ENCODE measurements at places on chromosomes 4 and X.

DNA sequence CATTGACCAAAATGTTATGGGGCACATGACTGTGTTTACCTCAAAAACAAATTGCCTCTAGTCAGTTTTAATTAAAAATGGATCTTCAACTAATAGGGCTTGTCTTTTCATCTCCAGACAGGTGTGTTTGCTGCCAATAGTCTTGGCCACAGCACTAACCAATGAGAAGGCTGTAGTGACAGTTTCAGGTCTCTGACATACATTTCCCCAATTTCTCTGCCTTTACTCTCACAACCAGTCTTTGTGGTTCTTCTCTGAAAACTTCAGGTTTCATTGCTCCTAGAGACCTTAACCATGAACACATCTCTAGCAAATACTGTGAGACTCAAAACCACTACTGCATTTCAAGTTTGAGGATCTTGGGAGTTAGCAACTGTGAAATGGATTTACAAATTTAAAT lies 3.5 kb upstream of the EDNRA start:
- no peak for DNase-seq

DNA sequence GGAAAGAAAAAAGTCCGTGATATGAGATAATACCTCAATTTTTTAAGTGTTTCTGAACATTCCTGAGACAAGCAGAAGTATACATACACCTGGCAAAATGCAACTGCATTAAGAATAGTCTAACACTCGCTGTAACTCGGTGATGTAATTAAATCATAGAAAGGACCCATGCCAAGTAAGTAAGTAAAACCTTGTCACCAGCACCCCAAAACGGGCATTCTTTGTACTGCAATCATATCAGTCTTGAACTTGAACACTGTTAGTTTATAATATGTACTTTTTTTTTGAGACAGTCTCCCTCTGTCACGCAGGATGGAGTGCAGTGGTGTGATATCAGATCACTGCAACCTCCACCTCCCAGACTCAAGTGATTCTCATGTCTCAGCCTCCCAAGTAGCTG lies 47.4 kb downstream of the SMIM14 start:
- no peak for DNase-seq

DNA sequence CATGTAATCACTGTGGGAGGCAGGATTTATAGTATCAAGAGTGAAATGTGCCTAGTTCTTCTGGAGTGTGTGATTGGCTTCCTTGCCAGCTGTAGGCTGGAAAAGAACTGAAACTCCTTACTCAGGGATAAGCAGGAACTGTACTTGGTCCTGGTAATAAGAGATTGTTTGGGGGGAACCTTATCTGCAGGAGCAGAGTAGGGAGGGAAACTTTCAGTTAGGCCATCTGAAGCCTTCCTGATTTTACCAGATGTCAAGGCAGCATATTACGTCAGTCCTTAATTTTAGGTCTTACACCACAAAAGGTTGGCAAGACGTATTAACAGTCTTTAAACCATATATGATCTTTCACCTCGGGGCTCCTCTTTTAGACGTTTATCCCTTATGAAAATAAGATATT lies 231.5 kb upstream of the FMR1 start:
- DNase-seq, result no peak

DNA sequence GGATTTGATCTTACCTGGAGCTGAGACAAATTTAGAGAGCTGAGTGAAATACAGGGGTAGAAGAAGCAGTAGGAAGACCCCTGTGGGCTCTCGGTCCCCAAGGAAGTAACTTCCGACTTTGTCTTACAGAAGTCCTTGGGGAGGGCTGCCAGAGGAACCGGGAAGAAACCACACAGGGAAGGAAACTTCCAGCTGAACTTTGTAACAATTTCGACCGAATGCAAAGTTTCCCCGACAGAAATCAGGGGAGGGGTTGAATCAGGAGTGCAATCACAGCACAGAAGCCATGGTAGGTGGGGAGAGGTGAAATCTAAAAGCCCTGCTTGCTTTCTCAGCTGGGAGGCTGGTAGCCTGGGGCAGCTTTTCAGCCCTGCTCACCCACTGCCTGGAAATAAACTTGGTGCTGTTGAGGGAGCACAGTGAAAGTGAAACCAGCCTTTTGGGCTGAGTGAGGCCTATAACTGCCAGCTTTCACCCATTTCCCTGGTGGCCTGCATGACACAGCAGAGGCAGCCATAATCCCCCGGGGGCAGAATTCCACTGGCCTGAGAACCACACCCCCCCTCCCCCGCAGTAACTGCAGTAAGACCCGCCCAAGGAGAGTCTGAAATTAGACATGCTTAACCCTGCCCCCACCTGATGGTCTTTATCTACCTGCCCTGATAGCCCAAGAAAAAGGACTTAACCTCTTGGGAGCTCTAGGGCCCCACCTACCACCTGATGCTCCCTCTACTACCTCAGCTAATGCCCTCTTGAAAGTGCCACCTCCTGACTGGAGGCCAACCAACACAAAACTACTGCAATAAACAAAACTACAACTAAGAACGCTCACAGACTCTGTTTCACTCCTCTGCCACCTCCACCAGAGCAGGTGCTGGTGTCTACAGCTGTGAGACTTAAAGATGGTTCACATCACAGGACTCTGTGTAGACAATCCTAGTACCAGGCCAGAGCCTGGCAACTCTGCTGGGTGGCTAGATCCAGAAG lies 248.2 kb downstream of the PARM1 start:
- DNase-seq, result no peak

DNA sequence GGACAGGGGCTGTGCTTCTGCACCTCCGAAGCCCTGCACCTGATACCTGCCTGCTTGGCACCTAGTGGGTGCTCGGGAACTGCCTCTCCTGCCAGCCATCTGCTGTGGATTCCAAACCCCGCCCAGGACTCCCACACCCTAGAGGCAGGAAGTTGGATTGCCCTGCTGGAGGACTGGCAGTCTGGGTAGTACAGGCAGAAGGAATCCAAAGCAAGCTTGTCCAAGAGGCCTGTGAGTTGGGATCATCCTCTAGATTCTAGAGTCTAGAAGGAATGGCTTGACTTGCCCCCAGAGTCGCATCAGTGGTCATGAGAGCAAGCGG lies 64.6 kb upstream of the MTM1 start:
- no peak for DNase-seq

GRCh38 chr4:187436251-187436650 lies 559.3 kb upstream of the ZFP42 start:
- DNase-seq, result no peak

- no peak for DNase-seq
Observed at GRCh38 chrX:39361736-39362135, 560.5 kb downstream of the MID1IP1 start.

- no peak for DNase-seq
Observed at GRCh38 chr4:21769404-21770147, 179.0 kb downstream of the KCNIP4 start.

DNA sequence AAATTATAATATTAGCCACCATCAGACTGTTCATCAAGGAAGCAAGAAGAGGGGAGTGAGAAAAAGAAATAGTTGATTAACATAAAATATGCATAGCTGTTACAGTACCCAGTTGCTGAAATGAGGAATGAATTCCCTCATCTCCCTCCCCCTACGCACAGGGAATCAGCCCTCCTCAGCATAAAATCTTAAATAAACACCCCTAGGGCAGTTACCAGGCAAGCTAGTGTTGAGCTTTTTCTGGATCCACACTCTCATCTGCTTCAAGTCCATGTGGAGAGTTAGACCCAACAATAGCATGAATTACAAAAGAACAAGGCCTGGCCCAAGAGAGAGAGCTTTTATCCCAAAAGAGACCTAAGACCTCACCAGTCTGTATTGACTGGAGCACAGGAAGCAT lies 19.0 kb upstream of the SYTL4 start:
- DNase-seq, result no peak

DNA sequence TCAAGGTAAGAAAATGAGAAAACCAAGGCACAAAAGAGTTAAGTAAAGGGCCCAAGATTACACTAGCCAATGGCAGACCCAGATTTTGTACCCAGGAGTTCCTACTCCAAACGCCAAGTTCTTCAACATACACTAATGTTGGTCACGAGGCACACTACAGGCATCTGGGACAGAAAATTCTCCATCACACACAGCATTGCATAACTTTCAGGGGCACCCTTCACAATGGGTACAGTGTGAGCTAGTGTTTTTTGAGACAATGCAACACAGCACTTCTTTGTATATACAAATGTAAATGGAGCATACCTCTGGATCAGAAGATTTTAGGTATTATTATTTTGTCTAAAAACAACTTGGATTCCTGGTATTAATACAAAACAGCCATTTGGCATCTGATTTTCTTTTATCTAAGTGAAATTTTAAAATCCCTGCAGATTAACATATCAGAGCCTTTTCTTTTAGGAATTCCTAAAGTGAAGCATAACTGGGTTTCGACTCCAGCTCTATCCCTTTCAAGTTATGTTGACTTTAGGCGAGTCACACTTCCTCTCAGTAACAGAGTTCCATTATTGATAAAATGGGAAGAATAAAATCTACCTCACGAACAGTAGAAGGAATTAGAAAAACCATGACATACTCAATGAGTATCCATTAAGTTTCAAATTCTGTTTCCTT lies 41.1 kb downstream of the ADGRA3 start:
- DNase-seq, result no peak
